GM13977 (cell line): ENCODE measurements at places on chromosomes 13 and 19.
A peak's percentile ranks its signal among the peaks of the same experiment; 100 is the strongest.

- peak; percentile 97 for DNase-seq
Measured at GRCh38 chr19:18436671-18437490, 1.1 kb downstream of the ISYNA1 start.

DNA sequence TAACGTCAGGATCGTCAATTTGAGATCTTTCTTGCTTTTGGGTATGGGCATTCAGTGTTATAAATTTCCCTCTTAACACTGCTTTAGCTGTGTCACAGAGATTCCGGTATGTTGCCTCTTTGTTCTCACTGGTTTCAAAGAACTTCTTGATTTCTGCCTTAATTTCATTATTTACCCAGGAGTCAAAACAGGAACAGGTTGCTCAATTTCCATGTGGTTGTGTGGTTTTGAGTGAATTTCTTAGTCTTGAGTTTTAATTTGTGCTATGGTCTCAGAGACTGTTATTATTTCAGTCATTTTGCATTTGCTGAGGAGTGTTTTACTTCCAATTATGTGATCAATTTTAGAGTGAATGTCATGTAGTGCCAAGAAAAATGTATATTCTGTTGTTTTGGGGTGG is 153.1 kb downstream of the PCDH17 start:
- DNase-seq = no peak

GRCh38 chr19:7013678-7014077 is 7.6 kb downstream of the MBD3L2B start:
- peak; percentile 57 for DNase-seq

GRCh38 chr13:110458594-110459365 is 102.7 kb downstream of the RAB20 start:
- DNase-seq = no peak

- DNase-seq = no peak
Measured at GRCh38 chr13:30523211-30523610, 57.5 kb upstream of the HMGB1 start.

GRCh38 chr19:12095111-12095790 is 30.7 kb downstream of the ZNF844 start:
- DNase-seq = no peak

- DNase-seq = no peak
Measured at GRCh38 chr13:100584896-100585295, 3.7 kb downstream of the GGACT start.

- no peak for DNase-seq
Measured at GRCh38 chr13:37816276-37816675, 53.3 kb downstream of the TRPC4 start.

- DNase-seq = no peak
Measured at GRCh38 chr19:7942981-7943443, 454 bp downstream of the TIMM44 start.

DNA sequence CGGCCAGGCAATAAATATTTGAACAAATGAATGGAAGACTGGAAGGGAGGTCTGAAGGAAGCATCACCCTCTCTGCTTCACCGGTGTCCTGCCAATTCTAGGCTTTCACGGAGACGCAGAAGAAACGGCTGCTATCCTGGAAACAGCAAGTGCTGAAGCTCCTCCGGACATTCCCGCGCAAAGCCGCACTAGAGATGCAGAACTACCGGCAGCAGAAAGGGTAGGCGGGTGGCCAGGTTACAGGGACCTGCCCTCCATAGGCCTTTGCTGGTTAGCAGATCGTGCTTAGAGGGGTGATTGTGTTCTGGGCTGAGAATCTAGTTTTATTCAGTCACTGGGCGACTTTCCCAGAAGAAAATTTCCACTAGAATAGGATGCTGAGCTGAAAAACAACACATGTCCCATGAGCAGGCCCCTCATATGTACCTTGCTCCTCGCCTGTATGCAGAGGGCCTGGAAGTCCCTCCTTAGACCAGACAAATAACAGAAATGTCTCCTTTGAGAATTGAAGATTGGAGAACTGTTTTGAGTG is 11.0 kb downstream of the PAF1 start:
- DNase-seq = no peak

- no peak for DNase-seq
Measured at GRCh38 chr19:3293560-3293959, 69.1 kb downstream of the CELF5 start.

GRCh38 chr13:47289567-47289966 is 392.7 kb upstream of the HTR2A start:
- no peak for DNase-seq

- DNase-seq = no peak
Measured at GRCh38 chr13:26465514-26465913, 92.0 kb upstream of the WASF3 start.

DNA sequence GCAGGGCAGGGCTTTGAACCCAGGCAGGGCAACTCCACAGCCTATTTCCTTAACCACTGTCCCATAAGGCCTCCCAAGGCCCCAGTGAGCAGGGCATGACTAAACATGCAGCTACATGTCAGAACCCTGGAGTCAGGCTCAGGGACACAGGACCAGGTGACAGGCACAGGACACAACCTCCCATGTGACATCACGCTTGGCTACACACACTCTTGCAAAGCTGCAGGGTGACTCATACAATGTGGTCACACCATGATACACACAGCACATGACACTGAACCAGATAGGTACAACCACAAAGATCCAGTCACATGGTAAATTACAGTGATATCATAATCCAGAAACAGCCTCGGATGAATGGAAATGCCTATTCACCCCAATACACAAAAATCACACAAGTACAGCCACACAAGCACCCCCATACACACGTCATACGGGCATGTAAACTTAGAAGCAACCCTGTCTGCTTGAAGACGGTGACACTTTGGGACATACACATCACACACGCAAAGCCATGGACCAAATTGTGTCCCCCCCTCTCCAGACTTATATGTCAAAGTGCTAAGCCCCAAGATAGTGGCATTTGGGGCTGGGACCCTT is 14.5 kb downstream of the KLK4 start:
- peak; percentile 85 for DNase-seq

- no peak for DNase-seq
Measured at GRCh38 chr13:98284679-98285078, 107.6 kb upstream of the RNF113B start.

DNA sequence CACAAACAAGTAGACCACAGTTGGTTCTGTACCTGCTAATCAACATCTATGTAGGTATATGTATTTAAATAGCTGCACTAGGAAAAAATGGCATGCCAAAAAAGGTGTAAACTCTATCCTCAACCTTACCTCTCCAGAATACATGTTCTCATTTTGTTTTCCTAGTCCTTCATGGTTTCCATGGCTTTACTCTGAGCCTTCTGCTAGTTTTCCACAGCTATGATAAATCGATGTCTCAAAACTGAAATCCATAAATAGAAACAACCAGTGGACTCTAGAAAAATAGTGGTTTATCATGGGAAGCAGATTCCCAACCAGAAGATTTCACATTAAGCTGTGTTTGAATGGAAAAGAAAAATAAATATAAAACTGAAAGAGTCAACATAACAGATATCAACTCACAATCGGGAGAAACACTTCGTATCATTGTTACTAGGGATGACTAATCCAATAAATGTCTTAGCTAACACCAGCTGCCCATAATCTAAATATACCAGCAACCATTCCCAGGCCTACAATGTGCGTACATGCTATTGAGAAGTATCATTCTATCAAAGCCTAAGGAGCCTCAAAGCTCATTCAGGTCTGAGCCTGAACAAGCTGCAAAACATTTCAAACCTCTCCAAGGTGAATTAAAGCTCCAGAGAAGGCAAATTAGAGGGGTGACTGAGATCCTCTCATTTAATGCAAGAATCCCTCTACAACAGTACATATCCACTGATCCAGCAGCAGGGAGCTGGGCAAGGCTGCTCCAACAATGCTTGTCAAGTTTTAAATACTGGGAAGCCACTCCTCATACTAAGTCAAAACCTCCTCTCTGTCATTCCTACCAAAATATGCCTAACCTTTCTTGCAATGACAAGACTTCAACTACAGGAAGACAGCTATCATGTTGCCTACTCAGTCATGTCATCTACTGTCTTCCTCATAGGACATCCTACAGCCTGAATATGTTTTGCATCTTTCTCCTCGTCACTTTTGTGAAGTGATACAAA is 90.2 kb downstream of the KCTD12 start:
- no peak for DNase-seq

GRCh38 chr13:98509271-98510155 is 67.4 kb downstream of the STK24 start:
- DNase-seq = no peak
